Activated T-cell treated with anti-CD3 and anti-CD28 coated beads, Interleukin-2, amount 50 U/mL, for 24 hours (primary cell): ENCODE measurements at places on chromosomes 12 and 14.

- H3K4me1 ChIP-seq, result no peaks in the 10 kb centered on the region
- H3K27ac ChIP-seq, result no peak overlapping the region
- H3K27me3 ChIP-seq, result peaks cover 23% of the 10 kb centered on the region
- no peak overlapping the region for H3K4me3 ChIP-seq
Observed at GRCh38 chr12:32431025-32431424, 31.7 kb downstream of the FGD4 start.

DNA sequence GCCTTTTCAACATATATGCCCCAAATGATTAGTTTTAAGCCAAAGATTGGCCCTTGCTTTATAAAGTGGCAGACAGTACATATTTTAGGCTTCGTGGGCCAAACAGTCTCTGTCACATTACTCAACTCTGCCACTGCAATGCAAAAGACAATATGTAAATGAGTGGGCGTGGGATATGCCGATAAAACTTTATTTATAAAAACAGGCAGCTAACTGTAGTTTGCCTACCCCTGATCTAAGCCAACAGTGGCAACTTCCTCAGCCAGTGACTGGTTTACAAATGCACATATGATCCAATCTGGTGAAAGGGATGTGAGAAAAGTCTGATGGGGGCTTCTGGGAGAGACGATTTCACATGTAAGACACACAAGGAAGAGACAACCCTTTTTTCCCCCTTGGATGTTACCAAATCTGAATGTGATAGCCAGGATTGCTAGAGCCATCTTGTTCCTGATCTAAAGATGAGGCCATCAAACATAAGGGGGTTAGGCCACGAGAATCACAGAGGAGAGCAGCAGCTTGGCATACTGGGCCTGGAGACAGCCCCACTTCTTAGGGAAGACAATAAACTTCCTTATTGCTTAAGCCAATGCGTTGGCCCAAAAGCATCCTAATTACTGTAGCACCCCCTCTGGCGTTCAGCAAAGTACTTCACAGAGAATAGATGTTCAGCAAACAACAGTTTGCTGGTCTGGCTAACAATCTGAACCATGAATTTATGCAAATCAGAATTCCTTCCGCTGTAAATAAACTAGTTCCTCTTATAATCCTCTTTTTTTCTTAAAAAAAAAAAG lies 75.2 kb upstream of the TMCC3 start:
- peaks cover 10% of the 10 kb centered on the region for H3K27me3 ChIP-seq
- no peak overlapping the region for H3K4me3 ChIP-seq
- no peaks in the 10 kb centered on the region for H3K36me3 ChIP-seq
- H3K4me1 ChIP-seq, result no peaks in the 10 kb centered on the region
- DNase-seq, result no peak
- H3K27ac ChIP-seq, result no peak overlapping the region

DNA sequence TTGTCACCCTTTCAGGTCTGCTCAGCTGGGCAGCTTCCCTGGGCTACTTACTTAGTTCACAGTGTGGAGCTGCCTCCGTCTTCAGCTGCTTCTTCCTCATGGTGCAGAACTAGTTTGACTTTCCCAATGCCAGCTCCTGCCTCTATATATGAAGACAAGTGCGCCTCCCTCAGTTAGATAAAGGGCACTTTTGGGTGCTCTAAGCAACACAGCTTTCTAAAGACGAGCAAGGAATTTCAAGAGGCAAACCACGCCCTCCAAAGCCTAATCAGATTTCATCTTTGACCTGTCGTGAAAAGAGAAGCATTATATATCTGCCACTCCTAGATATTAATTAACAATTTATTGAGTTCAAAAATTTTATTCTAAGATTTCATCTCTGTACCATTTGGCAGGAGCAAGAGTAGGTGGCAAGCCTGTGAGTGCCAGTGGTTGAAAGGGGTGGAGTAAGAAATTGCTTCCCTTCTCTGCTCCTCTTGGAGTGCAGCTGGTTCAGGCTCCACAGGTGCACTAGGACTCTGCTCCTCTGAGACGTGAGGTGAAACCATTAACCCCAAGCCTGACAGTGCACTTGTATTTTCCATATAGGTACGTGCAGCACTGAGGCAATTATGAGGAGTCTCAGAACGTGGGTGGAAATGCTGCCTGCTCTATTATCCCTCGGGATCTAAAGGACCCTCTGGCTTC lies 2.1 kb upstream of the SLC11A2 start:
- no peaks in the 10 kb centered on the region for H3K27me3 ChIP-seq
- peaks cover 25% of the 10 kb centered on the region for H3K36me3 ChIP-seq
- no peak for DNase-seq

DNA sequence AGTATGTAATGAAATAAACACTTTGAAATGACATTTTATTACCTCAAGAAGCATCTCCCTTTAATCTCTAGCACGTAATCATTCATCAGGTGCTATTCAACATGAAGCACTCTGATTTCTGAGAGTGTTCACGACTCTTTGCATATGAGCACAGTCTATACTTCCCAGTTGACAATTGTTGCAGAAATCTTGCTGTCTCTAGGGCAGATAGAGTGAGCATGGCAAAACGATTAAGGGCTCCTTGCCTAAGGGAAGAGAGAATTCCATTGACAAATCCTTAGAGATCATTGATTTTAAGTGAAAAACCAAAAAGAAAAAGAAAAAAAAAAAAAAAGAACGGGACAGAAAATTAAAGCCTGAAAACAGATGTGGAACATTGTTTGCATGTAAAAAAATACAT lies 107.6 kb downstream of the C12orf50 start:
- no peak for DNase-seq
- H3K27me3 ChIP-seq, result no peaks in the 10 kb centered on the region
- H3K27ac ChIP-seq, result no peak overlapping the region
- H3K4me3 ChIP-seq, result no peak overlapping the region
- no peaks in the 10 kb centered on the region for H3K4me1 ChIP-seq
- no peaks in the 10 kb centered on the region for H3K36me3 ChIP-seq

DNA sequence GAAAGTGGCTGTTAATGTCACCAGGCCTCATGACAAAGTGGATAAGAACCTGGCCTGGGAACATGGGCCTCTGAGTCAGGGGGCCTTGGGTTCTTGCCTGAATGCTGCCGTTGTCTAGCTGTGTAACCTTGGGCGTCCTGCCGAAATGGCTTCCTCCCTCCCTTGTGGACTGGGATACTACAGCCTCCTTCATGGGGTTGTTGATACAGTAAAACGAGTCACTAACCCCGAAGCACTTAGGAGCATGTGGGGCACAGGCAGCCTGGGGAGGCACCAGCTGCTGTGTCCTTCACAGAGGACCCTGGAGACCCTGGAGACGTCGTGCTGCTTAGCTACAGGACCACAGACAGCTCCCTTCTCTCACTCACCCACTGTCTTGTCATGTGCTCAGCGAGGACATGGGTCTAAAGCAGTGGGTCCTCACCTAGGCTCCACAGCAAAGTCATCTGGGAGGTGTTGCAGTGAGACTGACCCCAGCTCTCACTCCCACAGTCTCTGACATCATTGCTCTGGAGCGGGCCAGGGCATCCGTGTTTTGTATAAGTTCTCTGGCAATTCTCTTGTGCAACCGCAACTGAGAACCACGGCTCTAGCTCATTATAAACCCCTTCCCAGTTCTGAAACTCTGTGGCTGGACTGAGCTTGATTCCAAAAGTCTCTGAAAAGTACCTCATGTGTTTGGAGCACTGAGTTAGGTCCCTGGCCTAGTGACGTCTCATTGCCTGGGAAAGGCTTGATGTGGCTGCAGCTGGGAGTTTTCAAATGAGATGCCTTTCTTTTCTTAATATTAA lies 42.1 kb downstream of the SERPINA3 start:
- DNase-seq, result no peak
- no peak overlapping the region for H3K4me3 ChIP-seq
- H3K27ac ChIP-seq, result no peak overlapping the region
- H3K36me3 ChIP-seq, result no peaks in the 10 kb centered on the region
- no peaks in the 10 kb centered on the region for H3K4me1 ChIP-seq

DNA sequence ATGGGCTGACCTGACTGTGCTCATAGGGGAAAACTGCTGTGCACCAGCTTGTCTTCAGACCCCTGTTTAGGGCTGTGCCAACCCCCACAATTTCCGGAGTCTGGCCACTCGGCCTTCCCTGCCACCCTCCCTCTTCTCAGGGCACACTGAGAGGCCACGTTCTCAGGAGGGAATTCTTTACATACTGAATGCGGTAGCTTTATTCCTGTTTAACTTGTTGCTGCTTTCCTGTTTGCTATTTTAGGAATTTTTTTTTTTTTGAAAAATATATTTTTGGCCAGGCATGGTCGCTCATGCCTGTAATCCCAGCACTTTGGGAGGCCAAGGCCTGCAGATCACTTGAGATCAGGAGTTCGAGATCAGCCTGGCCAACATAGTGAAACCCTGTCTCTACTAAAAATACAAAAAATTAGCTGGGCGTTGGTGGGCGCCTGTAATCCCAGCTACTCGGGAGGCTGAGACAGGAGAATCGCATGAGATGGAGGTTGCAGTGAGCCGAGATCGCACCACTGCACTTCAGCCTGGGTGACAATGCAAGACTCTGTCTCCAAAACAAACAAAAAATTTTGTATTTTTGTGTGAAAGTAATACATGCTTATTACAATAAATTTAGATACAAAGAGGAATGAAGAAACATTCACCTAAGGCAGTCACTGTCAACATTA lies 39.5 kb downstream of the TPCN1 start:
- H3K36me3 ChIP-seq, result peaks cover 46% of the 10 kb centered on the region
- no peak for DNase-seq

DNA sequence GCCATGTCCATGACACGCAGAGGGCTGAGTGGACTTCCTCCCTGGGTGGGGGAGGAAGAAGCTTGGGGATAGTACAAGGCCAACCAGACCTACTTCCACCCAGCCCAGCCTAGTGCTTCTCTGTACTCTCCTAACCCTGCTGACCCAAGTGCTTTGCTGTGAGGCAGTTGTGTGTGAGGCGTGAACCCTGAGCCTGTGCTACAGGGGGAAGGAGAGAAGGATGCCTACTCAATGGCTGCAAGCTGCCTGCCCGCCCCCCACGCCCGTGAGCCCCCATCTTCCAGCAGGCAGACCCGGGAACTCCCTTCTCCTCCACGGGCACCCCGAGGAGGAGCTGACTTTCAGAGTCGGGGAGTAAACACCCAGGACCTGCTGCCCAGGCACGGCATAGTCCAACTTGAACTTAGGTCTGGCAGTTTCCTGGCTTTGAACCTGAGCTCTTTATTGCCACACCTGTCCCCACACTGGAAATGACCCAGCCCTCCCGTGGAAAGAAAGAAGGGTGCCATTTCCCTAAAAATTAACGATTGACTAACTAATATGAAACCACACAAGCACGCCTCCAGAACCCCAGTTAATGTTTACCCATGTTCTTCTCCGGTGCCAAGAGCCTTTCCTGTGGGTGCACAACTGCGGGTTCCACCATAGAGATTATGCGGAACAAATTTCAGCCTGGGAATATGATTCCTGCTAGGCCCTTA lies 10.8 kb downstream of the ALDH2 start:
- H3K4me3 ChIP-seq, result no peak overlapping the region
- DNase-seq, result no peak
- peaks cover 4% of the 10 kb centered on the region for H3K4me1 ChIP-seq
- H3K36me3 ChIP-seq, result no peaks in the 10 kb centered on the region
- no peak overlapping the region for H3K27ac ChIP-seq

DNA sequence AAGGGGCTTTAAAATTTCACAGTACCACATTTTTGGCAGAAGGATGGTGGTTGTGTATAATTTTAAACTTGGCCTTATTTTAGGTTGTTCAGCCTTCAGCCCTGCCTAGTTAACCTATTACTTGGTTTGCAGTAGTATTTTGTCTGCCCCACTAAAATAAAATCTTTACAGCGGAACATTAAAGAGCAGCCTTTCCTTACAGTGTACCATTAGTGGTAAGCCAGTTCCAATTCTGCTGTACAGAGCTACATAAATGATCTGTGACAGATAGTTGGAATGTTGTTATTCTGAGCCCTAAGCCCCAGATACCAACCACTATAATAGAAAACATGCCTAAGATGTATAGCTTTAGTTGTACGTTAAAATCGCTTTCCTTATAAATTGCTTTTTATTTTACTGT lies 56.2 kb downstream of the SLC38A6 start:
- no peak overlapping the region for H3K27ac ChIP-seq
- H3K27me3 ChIP-seq, result no peaks in the 10 kb centered on the region
- no peaks in the 10 kb centered on the region for H3K36me3 ChIP-seq
- no peak overlapping the region for H3K4me3 ChIP-seq
- H3K4me1 ChIP-seq, result peaks cover 8% of the 10 kb centered on the region
- no peak for DNase-seq
